ENCODE measurements at places on chromosomes 12 and 14.

- no peak for DNase-seq
Measured at GRCh38 chr12:31214626-31215517, 111.1 kb downstream of the SINHCAF start.

- no peak for DNase-seq
Measured at GRCh38 chr14:32472512-32473463, 143.7 kb downstream of the AKAP6 start.

DNA sequence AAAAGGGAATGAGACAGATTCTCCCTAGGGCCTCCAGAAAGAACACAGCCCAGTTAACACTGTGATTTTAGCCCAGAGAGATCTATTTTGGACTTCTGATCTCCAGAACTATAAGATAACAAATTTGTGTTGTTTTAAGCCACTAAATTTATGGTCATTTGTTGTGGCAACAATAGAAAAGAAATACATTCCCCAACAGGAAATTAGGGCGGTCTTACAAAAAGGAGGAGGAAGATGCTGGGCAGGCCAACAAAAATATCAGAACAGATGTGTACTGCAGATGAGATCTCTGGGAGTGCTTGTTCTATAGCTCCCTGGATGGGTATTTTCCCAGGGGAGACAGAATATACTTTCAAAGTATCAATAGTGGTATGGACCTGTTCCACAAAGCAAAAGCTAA is 32.0 kb upstream of the SOCS2 start:
- DNase-seq: no peak

GRCh38 chr14:29242755-29243754 is 476.5 kb downstream of the FOXG1 start:
- no peak for DNase-seq

DNA sequence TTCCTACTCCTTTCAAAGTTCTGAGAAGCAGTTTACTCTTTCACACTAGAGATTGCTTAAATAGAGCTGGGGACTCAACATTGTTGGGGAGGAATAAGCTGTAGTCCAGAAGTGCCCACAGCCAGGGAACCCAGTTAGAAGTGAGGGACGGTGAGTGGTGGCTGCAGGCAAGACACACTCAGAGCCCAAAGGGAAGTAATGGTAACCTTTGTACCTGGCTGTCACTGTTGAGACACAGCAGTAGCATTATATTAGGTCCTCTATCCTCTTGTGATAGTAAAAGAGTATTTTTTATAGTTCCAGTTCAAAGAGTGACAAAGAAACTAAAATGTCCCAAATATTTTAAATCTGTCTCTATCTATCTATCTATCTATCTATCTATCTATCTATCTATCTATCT is 263.3 kb downstream of the TTC6 start:
- no peak for DNase-seq
